Stimulated activated CD8-positive, alpha-beta memory T cell treated with anti-CD3 and anti-CD28 coated beads, Interleukin-4, amount 100 ng/mL, for 4 hours (primary cell): ENCODE measurements at places on chromosomes 2 and 18.

DNA sequence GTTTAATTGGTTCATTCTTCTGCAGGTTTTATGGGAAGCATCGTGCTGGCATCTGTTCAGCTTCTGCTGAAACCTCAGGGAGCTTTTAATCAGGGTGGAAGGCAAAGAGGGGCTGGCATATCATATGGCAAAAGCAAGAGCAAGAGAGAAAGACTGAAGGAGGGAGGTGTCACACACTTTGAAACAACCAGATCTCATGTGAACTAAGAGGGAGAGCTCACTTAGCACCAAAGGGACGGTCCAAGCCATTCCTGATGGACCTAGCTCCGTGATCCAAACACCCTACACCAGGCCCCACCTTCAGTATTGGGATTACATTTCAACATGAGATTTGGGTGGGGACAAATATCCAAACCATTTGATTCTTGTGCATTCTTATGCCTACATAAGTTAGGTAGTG is 563.1 kb downstream of the SPAG16 start:
- no peak for DNase-seq

GRCh38 chr2:65915273-65915672 is 482.9 kb upstream of the SPRED2 start:
- DNase-seq = no peak

- no peak for DNase-seq
Measured at GRCh38 chr18:46295416-46295815, 191.2 kb downstream of the HAUS1 start.

DNA sequence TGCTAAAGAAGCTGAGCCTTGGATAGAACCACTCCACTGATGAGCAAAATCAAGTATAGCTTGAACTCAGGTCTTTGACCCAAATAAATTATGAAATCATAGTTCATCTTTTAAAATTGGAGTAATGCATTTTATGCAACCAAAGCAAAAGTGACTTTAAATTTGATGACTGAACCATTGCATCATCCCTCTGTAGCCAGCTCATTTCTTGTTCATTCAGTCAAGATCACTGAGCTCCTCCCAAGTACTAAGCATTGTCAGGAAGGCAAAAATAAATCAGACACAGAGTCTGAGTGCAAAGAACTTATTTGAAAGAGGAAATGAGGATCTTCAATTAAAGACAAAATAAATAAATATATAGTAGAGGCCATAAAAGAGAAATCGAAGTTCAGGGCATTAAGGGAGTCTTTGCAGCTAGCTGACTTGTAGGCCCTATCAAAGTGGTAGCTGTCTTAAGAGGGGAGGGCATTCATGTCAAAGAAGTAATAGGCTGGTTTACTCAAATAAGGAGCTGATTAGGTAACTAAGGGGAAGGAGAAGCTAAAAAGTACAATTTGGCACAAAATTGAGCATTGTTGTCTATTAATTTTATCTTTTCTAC is 411.8 kb downstream of the MTX2 start:
- no peak for DNase-seq

GRCh38 chr2:170714381-170715061 is 616 bp upstream of the SP5 start:
- no peak for DNase-seq

DNA sequence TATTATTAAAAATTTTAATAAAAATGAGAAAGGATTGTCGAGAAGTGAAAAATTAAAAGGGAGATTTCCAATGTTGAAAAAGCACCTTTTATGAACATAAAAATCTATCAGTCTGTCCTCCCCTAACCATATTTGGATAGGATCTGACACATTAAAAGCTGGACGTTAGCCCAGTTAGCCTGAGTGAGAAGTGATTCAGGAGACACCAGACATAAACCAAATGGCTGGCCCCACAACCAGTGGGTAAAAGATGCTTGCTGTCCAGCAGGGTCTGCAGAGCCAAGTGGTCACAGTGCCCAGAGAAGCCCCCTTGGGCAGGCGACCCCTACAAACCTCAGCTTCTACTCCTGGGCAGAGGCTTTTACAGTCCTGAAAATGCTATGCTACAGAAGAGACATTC is 253.8 kb upstream of the LYPD1 start:
- no peak for DNase-seq

DNA sequence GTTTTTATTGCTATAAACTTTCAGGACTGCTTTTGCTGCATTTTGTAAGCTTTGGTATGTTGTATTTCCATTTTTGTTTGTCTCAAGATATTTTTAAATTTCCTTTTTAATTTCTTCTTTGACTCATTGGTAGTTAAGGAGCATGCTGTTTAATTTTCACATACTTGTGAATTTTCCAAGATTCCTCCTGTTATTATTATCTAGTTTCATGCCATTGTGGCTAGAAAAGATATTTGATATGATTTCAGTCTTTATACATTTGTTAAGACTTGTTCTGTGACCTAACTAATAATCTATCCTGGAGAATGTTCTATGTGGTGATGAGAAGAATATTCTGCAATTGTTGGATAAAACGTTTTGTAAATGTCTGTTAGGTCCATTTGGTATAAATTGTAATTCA is 62.1 kb downstream of the NUP35 start:
- DNase-seq = no peak

DNA sequence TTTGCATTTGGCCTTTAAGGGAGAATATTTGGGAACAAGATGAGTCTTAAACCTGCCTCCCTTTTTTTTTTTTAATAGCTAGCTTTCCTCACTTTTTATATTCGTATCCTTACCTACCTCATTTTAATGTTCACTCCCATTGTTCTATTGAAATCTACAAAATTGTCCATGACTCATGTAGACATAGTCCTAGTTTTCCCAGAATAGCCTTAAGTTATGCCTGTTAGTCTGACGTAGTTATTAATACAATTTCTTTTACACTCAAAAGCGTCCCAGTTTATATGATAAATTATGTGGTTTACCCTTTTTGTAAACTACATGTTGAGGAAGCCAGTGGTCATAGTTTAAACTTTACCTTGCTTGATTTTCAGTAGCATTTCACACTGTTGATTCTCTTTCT is 73.4 kb downstream of the UBR3 start:
- no peak for DNase-seq

GRCh38 chr2:214587442-214587841 is 176.6 kb downstream of the VWC2L start:
- DNase-seq = no peak

DNA sequence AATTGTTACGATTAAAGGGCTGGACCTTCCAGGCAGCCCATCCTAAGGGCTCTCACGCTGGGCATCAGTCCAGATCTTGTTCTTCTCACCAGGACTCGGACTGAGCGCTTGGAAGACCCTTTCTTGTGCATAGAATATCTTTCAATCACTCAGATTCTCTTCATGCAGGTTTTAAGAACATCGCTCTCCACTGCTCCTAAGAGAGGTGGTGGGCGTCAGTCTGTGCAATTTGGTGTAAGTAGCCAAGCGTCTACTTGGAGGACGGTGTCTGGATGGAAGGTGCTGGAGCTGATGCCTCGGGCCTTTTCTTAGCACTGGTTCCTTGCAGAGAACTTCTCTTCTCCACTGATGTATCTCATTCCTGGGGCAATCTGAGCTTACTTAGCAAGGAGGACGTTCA is 68.7 kb downstream of the ASB1 start:
- no peak for DNase-seq

DNA sequence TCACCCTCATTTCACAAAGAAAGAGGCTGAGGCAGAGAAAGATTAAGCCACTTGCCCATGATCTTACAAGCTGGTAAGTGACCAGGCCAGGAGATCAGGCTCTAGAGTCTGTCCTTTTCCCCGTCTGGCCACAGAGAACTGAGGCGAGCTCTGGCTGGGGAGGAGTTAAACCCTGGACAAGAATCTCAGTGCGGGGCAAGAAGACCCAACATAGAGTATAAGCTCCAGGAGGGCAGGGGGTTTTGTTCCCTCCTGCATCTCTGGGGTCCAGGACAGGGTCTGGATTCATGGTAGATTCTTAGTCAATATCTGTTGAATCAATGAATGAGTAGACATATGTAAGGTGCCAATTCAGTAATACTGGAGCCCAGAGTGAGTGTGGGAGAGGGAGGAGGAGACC is 12.9 kb upstream of the INPP5D start:
- no peak for DNase-seq

DNA sequence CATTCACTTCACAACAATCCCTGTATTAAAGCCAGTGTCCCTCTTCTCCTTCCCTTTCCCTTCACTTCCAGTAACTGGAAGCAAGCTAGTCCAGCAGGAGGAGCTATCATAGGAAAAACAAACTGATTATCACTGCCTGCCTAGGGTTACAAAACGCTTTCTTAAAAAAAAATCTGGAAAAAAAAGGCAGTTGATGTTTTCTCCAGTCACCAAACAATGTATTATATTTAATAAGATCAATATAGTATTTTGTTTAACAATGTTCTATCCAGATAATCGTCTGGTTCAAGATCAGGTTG is 78.8 kb upstream of the ITGB6 start:
- DNase-seq = no peak

- no peak for DNase-seq
Measured at GRCh38 chr2:62045017-62045543, 139.6 kb downstream of the COMMD1 start.

DNA sequence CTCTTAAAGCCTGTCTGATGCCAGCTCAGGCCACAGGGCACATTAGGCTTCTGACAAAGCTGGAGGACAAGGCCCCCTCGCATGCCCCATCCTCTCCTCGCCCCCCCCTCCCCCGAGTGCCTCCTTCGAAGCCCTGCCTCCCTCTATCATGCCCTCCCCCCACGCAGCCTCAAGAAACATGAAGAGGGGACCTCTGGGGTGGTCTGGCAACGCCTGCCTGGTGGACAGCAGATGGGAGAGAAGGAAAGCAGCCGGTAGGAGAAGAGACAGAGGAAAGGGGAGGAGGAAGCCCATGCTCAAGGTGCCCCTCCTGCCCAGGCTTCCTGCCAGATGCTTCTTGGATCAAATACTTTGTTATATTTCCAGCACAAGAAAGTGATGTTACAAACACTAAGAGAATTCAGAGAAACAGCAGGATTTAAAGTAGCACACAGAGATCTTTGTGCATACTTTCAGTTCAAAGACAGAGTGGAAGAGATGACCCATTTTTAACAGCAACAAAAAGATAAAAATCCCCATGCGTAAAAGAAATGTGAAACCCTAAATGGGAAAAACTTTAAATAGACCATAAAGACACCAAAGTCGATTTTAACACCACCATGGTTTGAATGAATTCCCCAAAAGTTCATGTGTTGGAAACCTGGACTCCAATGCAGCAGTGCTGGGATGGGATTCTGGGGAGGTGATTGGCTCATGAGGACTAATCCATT is 19.0 kb downstream of the BOK start:
- DNase-seq = no peak

GRCh38 chr18:10670856-10671255 is 145.0 kb downstream of the NAPG start:
- no peak for DNase-seq

DNA sequence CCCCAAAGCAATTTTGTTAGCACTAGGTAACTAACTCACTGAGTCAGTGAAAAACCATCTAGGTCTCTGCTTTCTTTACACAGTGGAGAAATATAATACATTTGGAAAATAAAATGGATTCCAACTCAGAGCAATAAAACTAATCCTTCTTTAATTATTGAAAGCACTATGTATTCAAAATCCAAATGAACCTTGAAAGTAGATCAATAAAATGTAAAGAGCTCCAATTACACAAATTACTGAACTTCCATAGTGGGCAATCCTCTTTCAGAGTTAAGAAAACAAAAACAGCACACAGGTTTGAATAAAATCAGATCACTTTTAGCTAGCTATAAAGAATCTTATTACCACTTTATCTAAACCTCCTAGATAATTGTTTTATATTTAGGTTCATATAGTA is 208.1 kb downstream of the NR4A2 start:
- no peak for DNase-seq

- DNase-seq = no peak
Measured at GRCh38 chr2:148914463-148914862, 39.4 kb downstream of the KIF5C start.

- no peak for DNase-seq
Measured at GRCh38 chr2:99680946-99681345, 191.1 kb upstream of the REV1 start.

- no peak for DNase-seq
Measured at GRCh38 chr2:219280651-219281050, 1.5 kb downstream of the DNAJB2 start.

DNA sequence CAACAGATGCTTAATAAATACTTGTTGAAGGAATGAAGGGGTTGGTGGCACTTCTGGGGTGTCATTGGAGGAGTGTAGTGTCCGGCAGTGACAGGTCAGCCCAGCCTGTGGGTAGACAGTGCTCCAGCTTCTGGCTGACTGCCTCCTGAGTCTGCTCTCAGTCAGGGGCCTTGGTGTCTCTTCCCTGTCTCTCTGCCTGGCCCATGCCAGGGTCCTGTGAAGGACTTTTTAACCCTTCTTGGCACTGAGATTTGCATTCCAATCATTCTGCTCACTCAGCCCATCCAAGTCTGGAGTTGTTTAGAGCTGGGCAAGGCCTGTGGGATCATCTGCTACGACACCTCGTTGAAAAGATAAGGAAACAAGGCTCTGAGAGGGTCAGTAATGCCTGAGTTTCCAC is 1.4 kb upstream of the KCNK3 start:
- no peak for DNase-seq

DNA sequence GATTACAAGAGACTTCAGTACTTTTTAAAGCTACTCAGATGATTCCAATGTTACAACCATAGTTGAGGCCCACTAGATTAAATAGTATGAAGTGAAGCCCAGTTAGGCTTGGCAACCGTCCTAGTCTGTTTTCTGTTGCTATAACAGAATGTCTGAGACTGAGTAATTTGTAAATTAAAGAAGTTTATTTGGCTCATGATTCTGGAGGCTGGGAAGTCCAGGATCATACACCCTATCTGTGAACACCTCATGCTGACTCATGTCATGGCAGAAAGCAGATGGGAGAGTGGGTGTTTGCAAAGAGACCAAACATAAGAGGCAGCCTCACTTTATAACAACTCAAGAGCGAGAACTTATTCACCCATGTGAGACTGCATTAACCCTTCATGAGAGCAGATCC is 63.1 kb downstream of the CCDC150 start:
- no peak for DNase-seq

DNA sequence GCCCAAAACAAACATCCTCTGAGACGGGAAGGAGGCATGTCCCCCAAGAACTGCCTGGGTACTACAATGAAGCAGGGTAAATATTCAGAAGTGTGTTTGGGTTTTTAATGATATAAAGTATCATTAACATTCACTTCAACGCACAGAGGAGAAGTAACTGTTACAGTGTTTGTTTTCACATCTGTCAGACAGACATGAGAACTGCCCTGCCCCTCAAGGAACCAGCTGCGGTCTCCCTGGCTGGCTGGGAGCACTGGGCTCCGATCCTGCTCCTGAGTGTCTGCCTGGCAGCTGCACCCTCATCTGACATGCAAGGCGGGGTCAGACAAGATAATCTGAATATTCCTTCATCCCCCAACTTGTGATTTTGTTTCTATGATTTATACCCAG is 75.6 kb downstream of the MBP start:
- no peak for DNase-seq
